Tracheal epithelial cell (primary cell): ENCODE measurements at places on chromosomes 11 and 22. TPM values are rescaled to one million over a fixed set of nuclear protein-coding genes. Genes with fewer than 3 reads are reported as not detected.

The OR52I2 gene
- total RNA-seq, result under 0.01 TPM in 1 of 2 replicates, not detected in the other

The GTSE1 gene
- 0.21 and 0.48 TPM in 2 replicates for total RNA-seq

The PLA2G3 gene
- total RNA-seq, result 0.24 TPM in 1 of 2 replicates, not detected in the other

The P4HA3 gene
- 2.7 TPM in 1 of 2 replicates, not detected in the other for total RNA-seq

The IL18 gene
- total RNA-seq, result 30.8 and 91.9 TPM in 2 replicates

The LSP1 gene
- total RNA-seq, result not detected in 2 replicates

The PGM2L1 gene
- total RNA-seq, result 0.64 and 8.7 TPM in 2 replicates

The PRG2 gene
- not detected in 2 replicates for total RNA-seq

The ZBTB16 gene
- total RNA-seq, result 2.4 and 8.3 TPM in 2 replicates

The EP300 gene
- total RNA-seq, result 24.6 and 31.8 TPM in 2 replicates

The CECR2 gene
- under 0.01 TPM in 1 of 2 replicates, not detected in the other for total RNA-seq

The ALDH3B1 gene
- 3.9 and 11.7 TPM in 2 replicates for total RNA-seq

The C11orf42 gene
- not detected in 2 replicates for total RNA-seq

The CRYAB gene
- total RNA-seq, result 0.85 and 18.1 TPM in 2 replicates

The APOL5 gene
- total RNA-seq, result not detected in 2 replicates

The YPEL4 gene
- not detected in 2 replicates for total RNA-seq

The MS4A4A gene
- not detected in 2 replicates for total RNA-seq

The TPBGL gene
- not detected in 2 replicates for total RNA-seq

The ENDOD1 gene
- 99.7 and 102 TPM in 2 replicates for total RNA-seq

The C11orf91 gene
- not detected in 2 replicates for total RNA-seq

The BTG4 gene
- total RNA-seq, result 0.48 TPM in 1 of 2 replicates, not detected in the other

The HMOX1 gene
- 1.7 and 26.7 TPM in 2 replicates for total RNA-seq

The KRTAP5-10 gene
- not detected in 2 replicates for total RNA-seq

The MYO18B gene
- total RNA-seq, result under 0.01 TPM in 1 of 2 replicates, not detected in the other

The UBE2L6 gene
- total RNA-seq, result 12.1 and 38.8 TPM in 2 replicates

The MOGAT2 gene
- total RNA-seq, result not detected in 2 replicates

The NXPE1 gene
- total RNA-seq, result not detected in 2 replicates

The C22orf42 gene
- not detected in 2 replicates for total RNA-seq

The MRPL21 gene
- total RNA-seq, result 88.7 and 91.1 TPM in 2 replicates

The CADM1 gene
- 2.1 and 4.1 TPM in 2 replicates for total RNA-seq

The OR56A1 gene
- total RNA-seq, result not detected in 2 replicates

The OR2AT4 gene
- total RNA-seq, result not detected in 2 replicates

The CLCF1 gene
- total RNA-seq, result 3.0 and 8.9 TPM in 2 replicates

The LRRC4C gene
- 0.24 TPM in 1 of 2 replicates, not detected in the other for total RNA-seq

The STX5 gene
- total RNA-seq, result 24.9 and 27.2 TPM in 2 replicates

The CD3E gene
- total RNA-seq, result not detected in 2 replicates

The ADORA2A gene
- 0.72 and 1.1 TPM in 2 replicates for total RNA-seq

The EFCAB6 gene
- total RNA-seq, result under 0.01 and 1.1 TPM in 2 replicates

The SULT4A1 gene
- total RNA-seq, result 0.24 TPM in 1 of 2 replicates, not detected in the other

The CBL gene
- total RNA-seq, result 9.0 and 9.6 TPM in 2 replicates

The MEI1 gene
- 0.48 TPM in 1 of 2 replicates, not detected in the other for total RNA-seq

The ABCC8 gene
- total RNA-seq, result not detected in 2 replicates

The EXPH5 gene
- 7.5 and 11.7 TPM in 2 replicates for total RNA-seq

The NLRP14 gene
- total RNA-seq, result 0.24 TPM in 1 of 2 replicates, not detected in the other

The OR8H3 gene
- total RNA-seq, result not detected in 2 replicates

The TSGA10IP gene
- not detected in 2 replicates for total RNA-seq
